ENCODE measurements at places on chromosomes 3 and 15.

DNA sequence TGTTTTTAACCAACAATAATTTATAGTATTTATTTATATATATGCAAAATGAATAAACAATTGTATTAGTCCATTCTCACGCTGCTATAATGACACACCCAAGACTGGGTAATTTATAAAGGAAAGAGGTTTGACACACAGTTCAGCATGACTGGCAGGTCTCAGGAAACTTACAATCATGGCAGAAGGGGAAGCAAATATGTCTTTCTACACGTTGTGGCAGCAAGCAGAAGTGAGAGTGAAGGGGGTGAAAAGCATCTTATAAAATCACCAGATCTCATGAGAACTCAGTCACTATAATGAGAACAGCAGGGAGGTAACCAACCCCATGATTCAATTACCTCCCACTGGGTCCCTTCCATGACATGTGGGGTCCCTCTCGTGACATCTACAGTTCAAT lies 162.8 kb upstream of the SLITRK3 start:
- no peak for DNase-seq

DNA sequence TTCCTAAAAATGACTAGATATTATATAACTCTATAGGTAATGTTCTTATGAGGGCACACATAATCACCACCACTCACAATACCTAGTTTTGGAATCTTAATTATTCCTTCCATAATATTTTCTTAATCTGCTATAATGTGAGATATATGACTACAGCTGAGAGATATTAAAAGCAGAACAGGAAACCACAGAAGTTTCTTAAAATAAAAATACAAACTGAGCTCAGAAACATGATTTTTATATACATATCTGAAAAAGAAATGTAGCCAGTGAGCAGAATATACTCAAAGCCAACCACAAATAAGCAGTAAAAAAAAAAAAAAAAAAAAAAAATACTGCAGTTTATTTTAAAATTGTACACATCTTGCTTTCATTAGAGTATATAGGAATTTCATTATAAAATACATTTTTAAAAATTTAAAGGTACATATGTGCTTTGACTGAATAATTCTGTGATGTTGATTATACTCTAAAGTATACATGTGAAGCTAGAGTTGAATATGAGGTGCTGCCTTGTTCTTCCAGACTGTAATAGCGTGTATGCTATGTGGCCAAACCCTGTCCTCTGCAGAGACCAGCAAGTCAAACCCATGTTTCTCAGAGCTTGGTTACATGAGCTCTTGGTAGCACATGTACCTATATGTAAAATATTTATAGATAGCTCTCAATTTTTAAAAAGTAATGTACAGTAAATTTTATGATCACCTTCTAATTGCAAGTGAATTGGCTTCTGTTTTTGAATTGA lies 175.0 kb downstream of the UBE2E2 start:
- DNase-seq = no peak

DNA sequence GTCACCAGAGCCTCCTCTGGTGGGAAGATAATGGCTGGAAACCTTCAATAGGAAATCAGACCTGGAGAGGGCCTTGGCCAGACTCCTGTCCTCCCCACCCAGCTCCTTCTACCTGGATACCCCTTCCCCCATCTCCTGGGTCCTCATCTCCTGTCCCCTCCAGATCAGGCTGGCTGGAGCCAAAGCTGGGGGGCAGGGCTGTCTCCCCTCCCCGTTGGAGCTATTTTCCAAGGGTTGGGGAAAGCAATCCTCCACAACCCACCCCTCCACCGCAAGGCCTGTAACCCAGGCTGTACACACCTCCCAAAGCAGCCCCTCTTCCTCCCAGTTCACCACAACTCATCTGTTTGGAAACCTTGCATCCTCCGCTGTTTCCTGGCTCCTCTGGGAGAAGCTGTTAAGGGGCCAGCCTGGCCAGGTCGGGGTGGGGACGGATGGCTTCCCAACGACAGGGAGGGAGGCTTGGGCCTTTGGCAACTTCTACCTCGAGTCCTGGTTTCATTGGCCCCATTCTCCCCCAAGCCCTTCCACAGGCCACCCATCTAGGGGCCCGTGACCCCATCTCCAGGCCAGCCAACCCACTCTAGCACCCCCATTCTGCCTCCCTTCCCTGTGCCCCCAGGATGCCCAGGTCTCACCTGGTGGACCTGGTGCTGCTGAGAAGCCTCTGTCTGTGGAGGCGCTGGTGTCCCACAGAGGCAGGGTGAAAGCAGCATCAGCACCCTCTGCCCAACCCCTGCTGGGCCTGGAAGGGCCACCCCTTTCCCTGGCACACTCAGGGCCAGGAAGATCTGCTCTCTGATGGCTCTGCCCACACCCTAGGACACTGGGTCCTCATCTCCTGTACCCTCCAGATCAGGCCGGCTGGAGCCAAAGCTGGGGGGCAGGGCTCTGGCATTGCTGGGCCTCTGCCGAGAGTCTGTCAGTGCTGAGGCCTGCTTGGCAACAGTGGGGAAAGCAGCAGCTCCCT lies 22.1 kb upstream of the GOLGA6C start:
- DNase-seq = no peak

DNA sequence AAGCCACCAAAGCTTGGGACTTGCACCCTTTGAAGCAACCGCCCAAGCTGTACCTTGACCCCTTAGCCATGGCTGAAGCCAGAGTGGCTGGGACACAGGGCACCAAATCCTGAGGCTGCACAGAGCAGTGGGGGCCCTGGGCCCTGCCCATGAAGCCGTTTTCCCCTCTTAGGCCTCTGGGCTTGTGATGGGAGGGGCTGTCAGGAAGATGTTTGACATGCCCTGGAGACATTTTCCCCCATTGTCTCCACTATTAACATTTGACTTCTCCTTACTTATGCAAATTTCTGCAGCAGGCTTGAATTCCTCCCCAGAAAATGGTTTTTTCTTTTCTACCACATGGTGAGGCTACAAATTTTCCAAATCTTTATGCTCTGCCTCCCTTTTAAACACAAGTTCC lies 522.2 kb downstream of the EDEM1 start:
- no peak for DNase-seq

DNA sequence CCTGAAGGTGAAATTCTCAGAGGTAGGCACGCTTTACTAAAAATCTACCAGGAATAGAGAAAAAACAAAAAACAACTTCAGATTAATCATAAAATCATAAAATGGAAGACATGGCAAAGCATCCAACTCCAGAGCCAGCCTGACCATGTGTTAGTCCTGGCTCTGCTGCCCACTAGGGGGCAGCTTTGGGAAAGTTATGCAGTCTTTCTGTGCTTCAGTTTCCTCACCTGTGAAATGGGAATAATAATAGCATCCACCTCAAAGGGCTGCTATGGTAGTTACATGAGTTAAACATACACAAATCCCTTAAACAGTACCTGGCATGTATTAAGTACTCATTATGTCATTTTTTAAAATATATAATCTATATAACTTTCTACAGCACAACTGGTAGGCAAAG lies 52.3 kb downstream of the WNT5A start:
- DNase-seq = no peak

GRCh38 chr3:52682016-52682415 lies 3.7 kb downstream of the PBRM1 start:
- DNase-seq = no peak

DNA sequence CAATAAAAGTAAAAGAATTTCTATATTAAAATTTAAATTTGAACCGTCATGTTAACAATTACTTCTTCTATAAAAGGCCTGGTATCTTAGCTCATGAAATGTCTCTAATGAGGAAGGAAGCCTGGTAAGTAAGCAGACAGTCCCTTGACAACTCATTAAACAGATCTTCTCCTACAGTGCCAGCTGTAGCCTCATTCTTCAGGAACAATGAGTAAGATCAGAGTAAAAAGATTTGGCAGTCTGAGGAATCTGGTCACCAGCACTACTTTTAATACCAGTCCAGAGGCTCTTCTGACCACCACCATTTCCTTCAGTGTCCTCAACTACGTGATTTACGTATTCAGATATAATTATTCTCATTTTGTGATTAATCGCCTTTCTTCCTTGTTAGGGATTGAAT lies 955.0 kb upstream of the ALCAM start:
- no peak for DNase-seq

DNA sequence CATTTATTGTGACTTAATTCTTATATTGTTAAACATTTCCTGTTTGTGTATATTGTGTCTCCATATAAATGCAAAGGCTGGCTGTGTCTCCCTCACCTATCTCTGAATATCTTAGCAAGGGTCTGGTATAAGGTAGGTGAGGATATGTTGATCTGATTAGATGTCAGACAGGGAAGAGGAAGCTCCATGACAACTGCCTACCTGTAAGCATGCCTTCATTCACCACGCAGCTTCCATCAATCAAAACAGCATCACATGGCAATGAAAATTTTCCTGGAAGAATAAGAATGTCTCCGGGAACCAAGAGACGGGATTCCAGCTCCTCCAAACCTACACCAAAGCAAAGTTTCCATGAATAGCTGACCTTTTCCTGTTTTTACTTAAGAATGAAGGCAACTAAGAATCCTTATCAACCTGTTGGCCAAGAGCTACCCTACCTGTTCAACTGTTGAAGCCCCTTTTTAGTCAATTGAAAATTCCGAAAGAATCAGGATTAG lies 34.8 kb downstream of the ATP13A5 start:
- no peak for DNase-seq

- DNase-seq = peak; percentile 67
Measured at GRCh38 chr3:193788189-193788991, 195.4 kb downstream of the OPA1 start.

GRCh38 chr3:52531860-52532516 lies 1.7 kb downstream of the NT5DC2 start:
- peak; percentile 14 for DNase-seq

DNA sequence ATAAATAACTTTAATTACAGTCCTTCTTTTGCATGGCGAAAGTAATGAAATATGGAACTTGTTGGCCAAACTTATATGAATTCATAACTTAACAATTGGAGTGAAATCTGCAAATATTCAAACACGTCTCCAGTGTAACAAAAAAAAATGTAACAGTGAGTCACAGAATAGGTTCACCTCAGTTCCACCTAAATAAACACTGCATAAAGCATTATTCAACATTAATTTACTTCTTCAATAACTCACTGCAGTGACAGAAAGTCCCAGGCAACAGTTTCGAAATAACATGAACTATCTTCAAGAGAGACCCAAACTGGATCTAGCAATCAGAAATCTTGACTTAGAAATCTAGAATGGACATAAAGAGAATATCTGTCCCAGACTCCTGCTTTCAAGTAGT lies 75.6 kb downstream of the GMNC start:
- DNase-seq = no peak

GRCh38 chr3:159761848-159762635 lies 226.6 kb upstream of the IL12A start:
- DNase-seq = peak; percentile 71

- DNase-seq = no peak
Measured at GRCh38 chr15:62785881-62786828, 256.4 kb upstream of the TPM1 start.

DNA sequence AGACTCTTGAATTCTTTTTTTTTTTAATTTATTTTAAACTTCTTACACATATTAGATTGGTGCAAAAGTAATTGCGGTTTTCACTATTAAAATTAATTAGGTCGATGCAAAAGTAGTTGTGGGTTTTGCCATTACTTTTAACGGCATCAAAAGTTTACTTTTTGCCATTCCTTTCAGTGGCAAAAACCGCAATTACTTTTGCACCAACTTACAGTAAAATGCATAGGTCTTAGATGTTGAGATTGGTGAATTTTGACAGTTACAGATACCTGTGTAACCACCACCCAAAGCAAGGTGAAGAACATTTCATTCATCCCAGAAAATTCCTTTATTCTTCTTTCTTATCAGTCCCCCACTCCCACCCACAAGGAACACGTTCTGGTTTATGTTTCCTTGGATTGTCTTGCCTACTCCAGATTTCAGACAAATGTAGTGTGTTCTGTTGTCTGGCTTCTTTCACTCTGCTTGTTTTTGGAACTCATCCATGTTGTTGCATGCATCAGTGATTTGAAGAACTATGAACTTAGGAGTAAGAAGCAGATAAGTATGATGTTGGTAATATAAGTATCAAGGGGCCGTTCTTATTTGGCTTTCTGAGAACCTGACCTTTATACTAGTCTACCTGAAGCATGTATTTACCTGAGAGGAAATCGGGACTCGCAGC lies 198.4 kb upstream of the UBE2E1 start:
- DNase-seq = no peak

- no peak for DNase-seq
Measured at GRCh38 chr3:69770976-69771634, 31.8 kb downstream of the MITF start.

DNA sequence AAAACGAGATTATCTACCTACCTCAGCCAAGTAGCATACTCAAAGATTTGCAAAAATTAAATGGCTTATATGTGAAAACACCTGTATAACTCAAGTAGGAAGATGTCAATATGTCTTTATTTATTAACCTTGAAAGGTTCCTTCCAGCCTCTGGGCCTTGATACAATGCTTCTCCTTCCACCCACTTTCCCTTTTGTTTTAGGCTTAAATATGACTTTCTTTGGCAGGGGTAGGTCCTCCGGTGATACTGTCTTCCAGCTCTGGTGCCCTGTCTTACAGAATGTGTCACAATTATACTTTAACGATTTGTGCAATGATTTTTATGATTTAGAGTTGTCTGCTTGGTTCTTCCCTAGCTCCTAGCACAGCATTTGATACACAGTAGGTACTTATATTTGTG lies 4.1 kb downstream of the LINS1 start:
- DNase-seq = no peak

DNA sequence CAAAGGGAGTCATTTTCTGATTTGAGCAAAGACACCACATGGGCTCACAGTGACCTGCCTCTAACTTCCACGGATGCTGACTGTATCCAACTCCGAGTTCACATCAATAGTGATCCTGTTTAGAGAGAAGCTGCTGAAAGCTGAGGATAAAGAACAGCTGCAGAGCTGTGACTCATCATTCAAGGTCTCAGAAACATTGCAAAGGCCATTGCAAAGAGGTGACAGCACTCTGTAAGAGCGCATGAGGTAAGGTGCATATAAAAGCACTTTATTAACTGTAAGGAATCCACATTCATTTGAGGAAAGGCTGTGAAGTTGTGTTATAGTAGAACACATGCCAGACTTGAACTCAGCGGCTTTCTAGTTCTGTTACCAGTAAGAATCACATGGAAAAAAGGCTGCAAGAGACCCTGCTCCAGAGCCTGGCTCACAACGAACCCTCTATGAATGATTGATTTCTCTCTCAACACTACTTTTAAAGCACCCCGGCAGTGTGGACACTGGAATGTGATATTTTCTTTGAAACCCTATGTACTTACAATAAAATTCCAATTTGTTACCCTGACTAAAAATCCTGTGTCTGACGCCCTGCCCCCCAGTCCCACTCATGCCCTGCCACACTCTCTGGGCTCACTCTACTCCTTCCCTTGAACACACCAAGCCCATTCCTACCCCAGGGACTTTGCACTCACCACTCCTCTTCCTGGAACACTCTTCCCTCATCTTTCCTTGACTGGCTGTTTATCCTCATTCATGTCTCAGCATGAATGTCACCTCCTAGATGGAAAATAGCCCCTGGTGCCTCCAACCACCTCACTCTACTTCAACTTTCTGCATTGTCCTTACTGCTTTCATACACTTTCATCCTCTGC lies 111.2 kb downstream of the LSM3 start:
- DNase-seq = peak; percentile 85
